ENCODE measurements at places on chromosomes 2 and 18.

- no peak for DNase-seq
These were observed 275.2 kb downstream of the IRS1 start for GRCh38 chr2:226524381-226524843.

- no peak for DNase-seq
These were observed 14.7 kb downstream of the MREG start for GRCh38 chr2:215998636-215999035.

DNA sequence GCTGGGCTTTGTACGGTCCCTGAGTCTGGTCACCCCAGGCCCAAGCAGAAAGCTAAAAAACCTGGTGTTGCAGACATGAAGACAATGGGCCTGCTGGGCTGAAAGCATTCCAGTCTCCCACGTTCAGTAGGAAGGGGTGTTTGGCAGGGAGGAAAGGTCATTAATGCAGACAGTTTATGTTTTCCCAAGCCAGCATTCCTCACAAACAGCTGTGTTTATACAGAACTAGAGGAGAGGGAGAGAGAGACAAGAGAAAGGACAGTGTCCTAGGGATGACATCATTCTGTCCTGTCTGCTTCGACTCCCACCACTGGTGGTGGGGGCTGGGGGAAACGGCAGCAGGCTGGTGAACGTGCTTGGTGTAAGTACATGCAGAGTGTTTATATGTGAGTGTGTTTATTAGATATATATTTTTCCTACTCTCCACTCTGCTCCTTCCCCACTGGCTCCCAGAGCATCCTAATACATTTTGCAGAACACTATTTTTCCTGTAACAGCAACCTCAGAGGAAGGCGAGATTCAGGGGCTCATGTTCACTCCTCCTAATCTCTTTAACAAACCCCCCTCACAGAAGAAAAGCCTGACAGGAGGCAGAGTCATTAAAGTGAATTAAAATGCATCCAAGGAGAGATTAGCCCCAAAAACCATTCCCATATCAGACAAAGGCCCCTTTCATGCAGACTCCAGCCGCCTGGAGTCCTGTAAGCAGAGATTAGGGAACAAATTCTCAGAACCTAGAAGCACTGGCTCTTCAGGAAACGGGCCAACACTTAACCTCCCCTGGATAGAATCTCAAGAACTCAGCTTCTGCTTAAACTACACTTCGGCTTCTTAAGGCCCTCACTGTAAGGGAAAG, 380.4 kb downstream of the TNS1 start:
- peak; percentile 90 for DNase-seq

DNA sequence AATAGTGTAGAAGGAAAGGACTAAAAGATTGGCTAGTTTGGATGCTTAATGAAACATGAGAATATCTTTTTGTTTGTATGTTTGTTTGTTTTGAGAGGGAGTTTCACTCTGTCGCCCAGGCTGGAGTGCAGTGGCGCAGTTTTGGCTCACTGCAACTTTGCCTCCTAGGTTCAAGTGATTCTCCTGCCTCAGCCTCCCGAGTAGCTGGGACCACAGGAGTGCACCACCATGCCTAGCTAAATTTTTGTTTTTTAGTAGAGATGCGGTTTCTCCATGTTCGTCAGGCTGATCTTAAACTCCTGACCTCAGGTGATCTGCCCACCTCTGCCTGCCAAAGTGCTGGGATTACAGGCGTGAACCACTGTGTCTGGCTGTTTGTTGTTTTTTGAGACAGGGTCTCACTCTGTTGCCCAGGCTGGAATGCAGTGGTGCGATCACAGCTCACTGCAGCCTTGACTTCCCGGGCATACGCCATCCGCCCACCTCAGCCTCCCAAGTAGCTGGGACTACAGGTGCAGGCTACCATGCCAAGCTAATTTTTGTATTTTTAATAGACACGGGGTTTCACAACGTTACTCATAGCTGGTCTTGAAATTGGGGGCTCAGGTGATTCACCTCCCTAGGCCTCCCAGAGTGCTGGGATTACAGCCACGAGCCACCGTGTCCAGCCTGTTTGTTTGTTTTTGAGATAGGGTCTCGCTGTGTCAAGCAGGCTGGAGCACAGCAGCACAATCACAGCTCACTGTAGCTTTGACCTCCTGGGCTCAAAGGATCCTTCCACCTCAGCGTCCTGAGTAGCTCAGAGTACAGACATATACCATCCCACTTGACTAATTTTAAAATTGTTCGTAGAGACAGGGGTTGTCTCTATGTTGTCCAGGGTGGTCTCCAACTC, 209.2 kb downstream of the MYCN start:
- no peak for DNase-seq

DNA sequence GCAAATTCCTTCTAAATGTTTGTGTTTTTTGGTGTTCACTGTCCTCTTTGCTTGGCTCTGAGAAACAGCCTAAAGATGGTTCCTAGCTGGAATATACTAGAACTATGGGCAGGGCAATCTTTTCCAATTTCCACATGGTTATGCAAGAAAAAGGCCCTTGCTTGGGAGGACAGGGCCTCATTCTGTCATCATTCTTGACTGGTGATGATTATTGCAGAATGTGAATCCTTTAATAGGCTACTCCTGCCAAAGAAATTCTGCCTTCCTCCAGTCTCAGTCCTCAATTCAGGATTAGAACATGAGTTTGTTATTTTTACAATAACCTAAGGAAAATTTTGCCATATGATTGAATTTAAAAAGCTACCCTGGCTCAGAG, 218.7 kb downstream of the HNMT start:
- no peak for DNase-seq

GRCh38 chr2:201114846-201115245, 1.1 kb upstream of the CFLAR start:
- DNase-seq = no peak

DNA sequence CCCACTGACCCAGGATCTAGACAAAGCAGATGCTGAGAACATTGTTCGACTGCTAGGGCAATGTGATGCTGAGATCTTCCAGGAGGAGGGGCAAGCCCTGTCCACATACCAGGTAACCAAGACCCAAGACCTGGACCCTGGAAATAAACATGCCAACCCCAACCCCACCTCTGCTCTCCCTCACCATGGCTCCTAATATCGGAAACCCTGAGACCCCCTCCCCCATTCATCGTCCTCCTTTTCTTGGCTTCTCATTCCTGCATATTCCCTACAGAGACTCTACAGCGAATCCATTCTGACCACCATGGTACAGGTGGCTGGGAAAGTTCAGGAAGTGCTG, 619 bp downstream of the GCKR start:
- no peak for DNase-seq

GRCh38 chr2:241070811-241071676, 31.0 kb downstream of the MTERF4 start:
- DNase-seq = no peak

GRCh38 chr2:60136913-60137312, 416.5 kb downstream of the BCL11A start:
- no peak for DNase-seq

- DNase-seq = no peak
These were observed 172.7 kb upstream of the SERPINE2 start for GRCh38 chr2:224211791-224212190.

GRCh38 chr2:229193281-229193680, 77.8 kb downstream of the PID1 start:
- no peak for DNase-seq

DNA sequence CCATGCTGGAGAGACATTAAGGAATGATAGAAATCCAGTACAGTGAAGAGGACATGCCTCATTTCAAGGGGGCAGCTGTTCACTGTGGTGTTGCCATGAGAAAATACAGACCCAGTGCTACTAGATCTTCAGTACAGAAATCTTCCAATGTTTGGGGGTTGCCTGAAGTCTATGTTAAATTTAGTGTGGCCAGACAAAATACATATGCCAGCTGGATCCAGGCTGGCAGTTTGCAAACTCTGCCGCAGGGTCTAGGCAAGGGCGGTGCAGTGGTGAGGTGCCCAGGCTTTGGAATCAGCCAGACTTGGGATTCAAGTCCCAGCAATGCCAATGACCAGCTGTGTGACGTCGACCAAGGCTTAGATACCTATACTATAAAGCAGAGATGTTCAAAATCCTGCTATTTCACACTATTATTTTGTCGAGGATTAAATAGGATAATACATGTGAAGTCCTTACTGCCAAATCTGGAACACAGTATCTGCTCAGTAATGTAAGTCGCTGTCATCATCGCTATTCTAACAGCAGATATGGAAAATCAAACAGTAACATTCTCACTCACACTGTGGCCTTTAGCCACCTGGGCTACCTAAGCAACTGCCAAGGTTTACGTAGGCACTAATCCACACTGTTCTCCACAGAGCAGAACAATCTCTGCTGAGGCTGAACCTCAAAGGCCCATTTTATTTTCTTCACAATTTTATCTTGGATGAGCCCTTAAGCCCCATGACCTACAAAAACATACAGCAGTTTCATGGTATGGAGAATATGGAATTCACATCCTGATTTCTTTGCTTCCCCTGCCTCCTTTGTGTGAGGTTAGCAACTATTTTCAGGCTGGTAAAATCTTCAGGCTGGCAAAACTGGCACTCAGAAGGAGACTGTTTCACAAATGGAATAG, 5.9 kb upstream of the TMSB10 start:
- DNase-seq = no peak

DNA sequence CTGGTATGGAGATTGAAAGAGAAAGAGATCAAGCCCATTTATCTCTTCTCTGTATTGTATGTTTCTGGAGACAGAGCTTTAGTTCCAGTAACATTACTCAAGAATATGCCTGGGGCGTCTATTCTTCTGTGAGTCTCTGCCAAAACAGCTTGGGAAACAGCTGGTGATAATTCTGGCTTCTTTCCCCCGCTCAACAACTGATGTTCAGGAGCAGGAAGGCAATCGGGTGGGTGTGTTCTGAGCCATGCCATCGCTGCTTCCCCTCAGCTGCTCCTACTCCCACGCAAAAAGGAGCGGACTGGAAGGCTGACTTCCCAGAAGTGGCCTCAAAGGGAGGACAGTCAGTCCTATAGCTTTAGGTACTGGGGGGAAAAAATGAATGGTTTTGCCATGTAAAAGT, 695.1 kb downstream of the PLCL1 start:
- peak; percentile 70 for DNase-seq

DNA sequence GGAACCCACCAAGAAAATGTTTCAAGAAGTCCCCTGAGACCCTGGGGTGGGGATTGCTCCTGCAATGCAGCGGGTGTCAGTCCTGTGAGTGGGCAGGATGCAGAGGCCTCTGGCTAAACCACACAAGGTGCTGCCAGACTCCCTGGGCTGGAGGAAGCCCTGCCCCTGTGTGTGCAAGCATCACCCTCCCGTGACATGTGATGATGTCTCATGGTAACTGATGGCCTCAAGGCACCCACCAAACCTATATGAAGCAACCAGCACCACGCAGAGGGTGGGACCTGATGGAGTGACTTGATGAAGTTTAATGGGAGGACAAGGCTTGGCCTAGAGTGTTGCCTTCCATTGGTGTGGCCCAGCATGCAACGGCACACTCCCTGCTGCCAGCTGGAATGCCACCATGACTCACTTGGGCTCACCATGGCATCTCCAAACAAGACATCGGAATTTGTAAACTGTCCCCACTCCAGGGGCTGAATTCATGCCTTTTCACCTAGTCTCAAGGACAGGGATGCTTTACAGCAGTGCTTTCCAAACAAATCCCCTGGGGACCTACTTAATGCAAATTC, 8.7 kb upstream of the SLC14A1 start:
- no peak for DNase-seq

DNA sequence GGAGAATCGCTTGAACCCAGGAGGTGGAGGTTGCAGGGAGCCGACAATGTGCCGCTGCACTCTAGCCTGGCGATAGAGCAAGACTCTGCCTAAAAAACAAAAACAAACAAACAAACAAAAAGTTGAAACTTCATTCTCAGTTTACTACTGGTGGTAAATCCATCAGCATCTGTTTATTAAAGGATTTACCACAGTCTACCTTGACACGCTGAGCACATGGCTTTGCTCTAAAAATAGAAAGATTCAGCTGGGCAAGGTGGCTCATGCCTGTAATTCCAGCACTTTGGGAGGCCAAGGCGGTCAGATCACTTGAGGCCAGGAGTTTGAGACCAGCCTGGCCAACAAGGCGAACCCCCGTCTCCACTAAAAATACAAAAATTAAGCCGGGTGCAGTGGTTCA, 201.3 kb downstream of the TGIF1 start:
- no peak for DNase-seq

DNA sequence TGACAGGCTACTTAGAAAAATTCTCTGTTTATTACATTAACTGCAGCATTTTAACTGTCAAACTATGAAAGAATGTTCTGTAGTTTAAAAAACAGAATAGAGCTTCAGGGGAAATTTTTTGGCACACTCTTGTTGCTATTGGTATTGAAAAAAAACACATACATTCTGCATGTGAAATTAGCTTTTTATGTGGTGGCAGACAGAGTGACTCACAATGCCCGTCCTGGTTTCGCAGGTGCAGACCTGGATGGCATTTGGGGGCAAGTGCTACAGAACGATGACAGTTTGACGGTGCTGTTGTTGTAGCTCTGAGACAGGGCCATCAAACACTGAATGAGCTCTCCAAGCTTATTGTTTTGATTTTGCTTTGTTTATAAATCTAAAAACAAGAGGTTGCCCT, 105.0 kb upstream of the MAP3K20 start:
- no peak for DNase-seq

- DNase-seq = peak; percentile 84
These were observed 31.1 kb downstream of the TMEM178A start for GRCh38 chr2:39696838-39697237.

- no peak for DNase-seq
These were observed 125.8 kb downstream of the CABLES1 start for GRCh38 chr18:23260926-23261590.

DNA sequence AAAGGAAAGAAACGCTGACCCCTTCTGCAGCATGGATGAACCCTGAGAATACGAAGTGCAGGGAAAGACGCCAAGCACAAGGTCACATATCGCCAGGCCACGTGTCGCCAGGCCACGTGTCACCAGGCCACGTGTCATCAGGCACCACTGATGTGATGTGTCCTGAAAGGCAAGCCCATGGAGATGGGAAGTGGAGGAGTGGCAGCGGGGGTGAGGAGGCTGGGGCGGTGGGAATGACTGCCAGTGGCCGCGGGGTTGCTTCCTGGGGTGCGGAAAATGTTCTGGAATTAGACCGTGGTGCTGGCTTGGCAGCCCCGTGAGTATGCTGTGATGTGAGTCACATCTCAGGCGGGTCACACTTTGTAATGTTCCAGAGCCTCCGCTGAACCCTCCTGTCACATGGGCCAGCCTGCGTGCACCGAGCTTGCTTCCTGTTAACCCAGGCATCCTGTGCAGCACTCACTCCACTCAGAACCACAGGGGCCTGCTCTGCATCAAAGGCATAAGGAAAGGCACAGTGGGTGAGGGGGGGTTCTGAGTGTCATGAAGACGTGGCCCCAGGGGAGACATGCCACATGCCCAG, 39.0 kb downstream of the SLC66A2 start:
- no peak for DNase-seq

GRCh38 chr2:165795011-165795410, 964 bp upstream of the GALNT3 start:
- no peak for DNase-seq
